ENCODE measurements at places on chromosomes 12 and 14. TPM values are rescaled to one million over a fixed set of nuclear protein-coding genes. Genes with fewer than 3 reads are reported as not detected.
A peak's percentile ranks its signal among the peaks of the same experiment; 100 is the strongest.

Gene NELL2
- 99.7 TPM for total RNA-seq

Gene CCDC184
- total RNA-seq = 0.34 TPM

Gene P2RX2
- not detected for total RNA-seq

DNA sequence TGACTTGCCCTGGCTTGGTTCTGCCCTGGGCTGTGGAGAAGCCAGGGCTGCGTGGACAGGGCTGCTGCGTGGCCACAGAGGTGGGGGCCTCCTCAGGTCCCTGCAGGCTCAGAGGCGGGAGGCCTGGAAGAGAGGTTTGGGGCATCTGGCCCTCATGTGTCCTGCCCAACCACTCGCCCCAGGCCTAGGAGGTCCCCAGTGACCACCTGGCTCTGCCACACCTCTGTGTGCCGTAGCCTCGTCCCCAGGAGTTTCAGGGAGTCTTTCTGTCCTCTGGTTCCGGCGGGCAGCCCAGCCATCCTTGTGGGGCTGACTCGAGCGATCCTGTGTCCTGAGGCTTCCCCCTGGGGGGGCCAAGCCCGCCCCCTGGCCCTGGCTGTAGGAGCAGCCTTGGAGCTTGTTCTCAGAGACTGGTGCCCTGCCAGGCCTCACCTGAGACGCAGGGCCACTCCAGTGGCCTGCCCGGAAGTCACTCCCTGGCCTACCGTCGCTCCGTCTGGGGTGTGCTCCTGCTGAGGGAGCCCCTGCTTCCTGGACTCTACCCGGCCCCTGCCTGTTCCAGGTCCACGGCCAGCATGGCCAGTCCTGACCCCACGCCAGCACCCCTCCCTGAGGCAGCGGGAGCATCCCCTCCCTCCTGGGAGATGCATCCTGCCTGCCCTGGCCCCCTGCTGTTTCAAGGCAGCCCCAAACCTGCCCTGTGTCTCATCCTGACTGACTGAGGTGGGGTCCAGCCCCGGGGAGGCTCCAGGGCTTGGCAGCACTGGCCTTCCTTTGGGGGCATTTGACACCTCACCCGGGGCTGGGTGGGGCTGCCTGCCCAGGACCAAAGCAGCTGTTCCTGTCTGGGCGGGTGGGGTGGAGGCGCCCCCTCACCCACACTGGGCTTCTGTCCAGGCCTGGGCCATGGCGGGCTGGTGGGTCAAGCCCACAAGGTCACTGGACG lies 13.9 kb downstream of the ASPG start:
- no peak for DNase-seq
- H3K4me3 ChIP-seq = no peak overlapping the region
- peaks cover 2% of the 10 kb centered on the region for H3K4me1 ChIP-seq
- H3K36me3 ChIP-seq = no peaks in the 10 kb centered on the region
- H3K27me3 ChIP-seq = no peaks in the 10 kb centered on the region
- no peak overlapping the region for H3K27ac ChIP-seq

DNA sequence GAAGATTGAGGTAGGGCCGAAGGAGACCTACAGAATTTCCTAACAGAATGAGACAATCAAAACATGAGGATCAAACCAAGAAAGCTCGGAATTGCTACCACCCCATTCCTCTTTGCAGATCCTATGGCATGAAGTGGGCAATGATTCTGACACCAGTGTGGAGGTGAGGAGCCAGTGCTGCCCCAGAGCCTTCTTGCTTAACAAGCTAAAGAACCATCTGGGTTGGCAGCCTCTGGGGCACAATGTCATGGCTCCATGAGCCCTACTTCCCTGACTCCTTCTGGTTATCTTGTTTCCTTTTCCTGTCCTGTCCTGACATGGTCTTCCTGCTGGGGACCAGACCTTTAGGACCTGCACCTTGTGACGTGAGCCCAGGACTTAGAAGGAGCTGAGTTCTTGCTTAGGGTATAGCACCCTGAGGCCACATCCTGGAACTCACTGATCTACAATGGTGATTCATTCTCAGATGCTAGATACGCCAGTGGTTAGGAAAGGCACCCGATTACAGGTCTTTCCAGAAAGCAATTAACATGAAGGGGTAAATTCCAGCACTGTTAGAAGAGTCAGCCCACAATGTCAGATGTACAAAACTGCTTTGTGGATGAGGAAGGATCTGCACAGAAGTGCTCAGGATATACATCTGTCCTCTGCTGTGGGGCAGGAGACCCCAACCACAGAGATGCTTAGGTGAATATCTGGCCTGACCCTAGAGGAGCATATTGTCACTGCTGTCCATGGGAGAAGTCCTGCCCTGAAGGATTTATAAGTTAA lies 324.2 kb downstream of the ZFP36L1 start:
- H3K27me3 ChIP-seq = no peaks in the 10 kb centered on the region
- peak overlapping the region; percentile 44 for H3K27ac ChIP-seq
- H3K4me3 ChIP-seq = no peak overlapping the region

DNA sequence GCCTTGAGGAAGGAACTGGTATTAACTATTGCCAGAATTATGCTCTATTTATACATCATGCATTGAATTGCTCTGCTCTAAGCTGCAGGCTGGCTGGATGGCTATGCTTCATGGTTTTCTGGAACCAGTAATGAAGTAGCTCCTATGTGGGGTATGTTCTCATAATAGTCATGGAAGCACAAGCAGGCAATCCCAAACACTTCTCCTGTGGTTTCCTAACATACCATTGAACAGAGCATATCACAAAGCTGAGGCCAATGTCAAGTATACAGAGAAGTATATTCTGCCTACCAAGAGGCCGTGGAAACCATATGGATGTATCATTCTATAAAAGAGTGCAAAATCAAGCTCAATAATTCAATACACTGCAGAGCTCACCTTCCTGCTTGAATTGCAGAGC lies 1752.4 kb upstream of the FLRT2 start:
- H3K36me3 ChIP-seq = no peaks in the 10 kb centered on the region
- DNase-seq = no peak
- no peaks in the 10 kb centered on the region for H3K27me3 ChIP-seq
- no peak overlapping the region for H3K4me3 ChIP-seq

- no peaks in the 10 kb centered on the region for H3K4me1 ChIP-seq
- peak; percentile 30 for DNase-seq
- H3K36me3 ChIP-seq = peaks cover 7% of the 10 kb centered on the region
Measured at GRCh38 chr12:124438437-124439056, 128.9 kb downstream of the NCOR2 start.

GRCh38 chr12:105225505-105226015 lies 10.4 kb downstream of the APPL2 start:
- no peaks in the 10 kb centered on the region for H3K27me3 ChIP-seq
- DNase-seq = no peak
- H3K27ac ChIP-seq = no peak overlapping the region
- no peak overlapping the region for H3K4me3 ChIP-seq
- H3K4me1 ChIP-seq = peaks cover 54% of the 10 kb centered on the region

Gene ACOT6
- total RNA-seq = not detected

Gene PTHLH
- not detected for total RNA-seq

Measured in activated CD8-positive, alpha-beta T cell treated with anti-CD3 and anti-CD28 coated beads for 36 hours (primary cell).